GM03348 (cell line): ENCODE measurements at places on chromosomes 3 and 15.

DNA sequence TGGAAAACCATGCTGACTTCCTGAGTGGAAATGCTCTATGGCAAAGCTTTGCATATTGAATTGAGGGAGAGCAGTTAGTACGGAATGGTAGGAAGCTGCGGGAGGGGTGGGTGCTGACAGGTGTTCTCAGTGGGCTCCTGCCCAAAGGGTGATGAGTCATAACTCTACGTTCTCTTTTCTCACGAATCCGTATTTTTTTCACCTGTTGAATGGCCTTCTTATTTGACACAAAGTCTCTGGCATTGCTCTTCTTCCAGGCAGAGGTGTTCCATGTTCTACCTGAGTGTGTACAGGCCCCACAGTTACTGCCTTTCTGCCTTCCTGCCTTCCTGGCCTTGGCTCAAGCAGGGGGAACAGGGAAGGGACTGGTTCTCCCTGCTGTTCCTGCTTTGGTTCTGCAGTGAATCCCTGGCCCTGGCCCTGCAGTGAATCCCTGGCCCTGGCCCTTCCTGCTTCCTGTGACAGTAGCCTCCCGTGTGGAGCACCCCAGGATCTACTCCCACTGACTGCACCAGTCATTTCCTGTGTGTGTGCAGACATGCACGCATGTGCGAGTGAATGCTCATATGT lies 31.9 kb downstream of the TRAK1 start:
- peak; percentile 27 for DNase-seq

GRCh38 chr3:78633626-78634025 lies 1134.2 kb downstream of the ROBO1 start:
- DNase-seq = peak; percentile 2

DNA sequence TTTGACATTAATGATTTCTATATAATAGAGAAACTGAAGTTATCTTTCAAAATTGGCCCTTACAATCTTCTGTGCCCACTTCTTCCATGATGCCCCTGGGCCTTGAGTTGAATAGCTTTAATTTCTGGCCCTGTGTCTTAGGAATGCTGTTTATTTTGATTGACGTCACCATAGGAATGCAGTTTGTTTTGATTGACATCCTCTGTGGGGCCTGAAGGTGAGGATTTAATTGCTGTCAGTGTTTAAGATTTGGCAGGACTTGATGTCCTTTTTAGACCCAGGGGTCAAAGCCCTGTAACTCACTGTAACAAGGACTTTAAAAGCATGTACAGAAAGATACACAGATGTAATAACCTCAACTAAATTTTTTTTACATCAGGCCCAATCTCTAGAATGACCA lies 83.3 kb downstream of the GLDN start:
- no peak for DNase-seq

DNA sequence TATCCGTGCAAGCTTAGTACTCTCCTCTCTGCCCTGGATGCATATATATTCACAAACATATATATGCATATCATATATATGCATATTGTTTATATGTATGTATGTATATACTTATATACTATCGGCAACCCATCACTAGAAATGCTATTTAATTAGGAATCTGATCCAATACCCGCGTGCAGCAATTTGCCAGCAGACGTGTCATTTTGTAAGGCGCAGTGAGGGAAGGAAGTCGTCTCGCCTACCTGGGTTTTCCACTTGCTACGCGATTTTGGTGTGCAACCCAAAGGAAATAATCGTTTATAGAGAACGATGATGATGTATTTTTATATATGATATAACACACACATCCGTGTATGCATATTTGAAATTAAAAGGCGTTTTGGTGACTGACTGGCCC lies 5.6 kb upstream of the FEZF2 start:
- DNase-seq = no peak

GRCh38 chr15:78938658-78939488 lies 6.0 kb downstream of the CTSH start:
- no peak for DNase-seq
